AG04450 (cell line): ENCODE measurements at places on chromosomes 2 and 18. TPM values are rescaled to one million over a fixed set of nuclear protein-coding genes. Genes with fewer than 3 reads are reported as not detected.

The EN1 gene
- polyA plus RNA-seq, result not detected in 2 replicates

GRCh38 chr2:196935432-196935831 lies 8.9 kb upstream of the PGAP1 start:
- no peak for DNase-seq

GRCh38 chr2:16350211-16350610 lies 315.4 kb downstream of the CYRIA start:
- no peak for DNase-seq

- peak; percentile 34 for DNase-seq
These were observed 200.6 kb upstream of the RASGRP3 start for GRCh38 chr2:33275689-33276444.

GRCh38 chr2:133204421-133204820 lies 363.8 kb downstream of the NCKAP5 start:
- no peak for DNase-seq

GRCh38 chr18:10461989-10462388 lies 7.6 kb downstream of the APCDD1 start:
- no peak for DNase-seq
